ENCODE measurements at places on chromosomes 16 and 17.

DNA sequence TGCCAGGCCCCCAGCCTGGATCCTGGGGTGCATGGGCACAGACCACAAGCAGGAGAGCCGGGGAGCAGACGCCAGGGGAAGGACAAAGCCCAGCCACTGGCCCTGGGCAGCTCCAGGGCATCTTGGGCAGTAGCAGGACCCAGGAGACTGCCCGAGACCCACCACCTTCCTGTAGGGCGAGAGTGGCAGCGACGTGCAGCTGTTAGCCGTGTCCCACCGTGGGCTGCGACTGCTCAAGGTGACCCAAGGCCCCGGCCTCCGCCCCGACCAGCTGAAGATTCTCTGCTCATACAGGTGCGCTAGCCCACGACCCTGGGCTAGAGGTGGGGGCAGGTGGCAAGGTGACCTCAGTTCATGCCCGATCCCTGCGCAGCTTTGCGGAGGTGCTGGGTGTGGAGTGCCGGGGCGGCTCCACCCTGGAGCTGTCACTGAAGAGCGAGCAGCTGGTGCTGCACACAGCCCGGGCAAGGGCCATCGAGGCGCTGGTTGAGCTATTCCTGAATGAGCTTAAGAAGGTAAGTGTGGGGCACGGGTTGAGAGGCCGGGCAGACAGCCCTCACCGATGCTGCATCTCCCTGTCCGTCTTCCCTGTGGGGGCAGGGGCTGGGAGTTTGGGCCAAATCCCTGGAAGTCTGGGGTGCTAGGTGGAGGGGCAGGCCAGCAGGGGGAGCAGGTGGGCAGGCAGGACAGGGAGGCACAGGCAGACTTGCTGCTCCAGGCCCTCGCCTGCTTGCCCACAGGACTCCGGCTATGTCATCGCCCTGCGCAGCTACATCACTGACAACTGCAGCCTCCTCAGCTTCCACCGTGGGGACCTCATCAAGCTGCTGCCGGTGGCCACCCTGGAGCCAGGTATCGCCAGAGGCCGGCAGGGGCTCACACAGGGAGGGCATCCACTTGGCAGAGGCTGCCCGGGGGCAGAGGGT is 13.5 kb upstream of the SMIM5 start:
- no peak for DNase-seq

GRCh38 chr17:33260638-33261037 is 32.5 kb downstream of the ASIC2 start:
- DNase-seq = no peak

DNA sequence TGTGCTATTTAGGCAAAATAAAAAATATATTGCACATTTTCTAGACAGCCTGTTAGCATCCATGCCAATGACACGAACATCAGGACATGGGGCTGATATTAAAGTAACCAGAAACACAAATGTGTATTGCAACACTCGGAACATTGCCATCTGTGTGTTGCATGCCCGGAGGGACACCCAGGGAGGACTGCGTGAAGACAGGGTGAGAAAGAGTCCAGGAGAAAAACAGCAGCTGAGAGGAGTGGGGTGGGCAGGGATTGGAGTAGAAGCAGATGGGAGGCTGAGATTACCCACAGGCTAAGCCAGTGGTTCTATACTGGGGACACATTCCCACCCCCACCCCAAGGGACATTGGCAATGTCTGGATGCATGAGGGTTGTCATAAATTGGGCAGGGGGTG is 114.8 kb downstream of the GRIN2A start:
- no peak for DNase-seq

GRCh38 chr16:8894736-8895334 is 12.7 kb downstream of the LITAFD start:
- DNase-seq = no peak

DNA sequence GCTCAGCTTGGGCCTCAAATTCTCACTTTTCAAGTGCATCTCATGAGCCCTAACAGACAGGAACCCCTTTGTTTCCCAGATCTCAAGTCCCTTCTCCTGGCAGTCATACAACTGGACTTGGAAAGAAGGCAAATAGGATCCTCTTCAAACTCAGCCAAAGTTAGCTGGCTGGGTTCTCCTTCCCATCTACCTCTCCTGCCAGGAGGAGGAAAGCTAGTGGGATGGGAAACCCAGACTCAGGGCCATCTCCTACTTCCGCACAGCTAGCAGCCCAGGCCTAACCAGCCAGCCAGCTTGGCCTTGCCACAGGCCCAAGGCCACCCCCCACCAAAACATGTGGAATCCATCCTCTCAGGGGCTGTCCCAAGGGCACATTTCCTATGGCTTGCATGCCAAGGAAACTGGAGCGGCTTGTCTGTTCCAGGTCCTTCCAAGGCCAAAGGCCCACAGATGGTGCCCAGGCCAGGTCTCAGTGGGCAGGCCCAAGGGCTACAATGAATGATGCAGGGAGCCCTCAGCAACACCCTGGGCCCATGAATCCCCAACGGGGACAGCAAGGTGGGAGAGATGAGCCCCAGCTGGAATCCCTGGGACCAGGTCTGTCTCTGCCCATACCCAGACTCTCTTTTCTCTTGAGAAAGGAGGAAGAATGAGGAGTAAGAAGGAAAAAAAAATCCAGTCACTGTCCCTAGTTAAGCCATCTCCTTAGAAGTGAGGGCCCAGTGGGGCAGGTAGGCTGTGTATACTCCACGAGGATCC is 1.7 kb downstream of the SMARCD2 start:
- no peak for DNase-seq

DNA sequence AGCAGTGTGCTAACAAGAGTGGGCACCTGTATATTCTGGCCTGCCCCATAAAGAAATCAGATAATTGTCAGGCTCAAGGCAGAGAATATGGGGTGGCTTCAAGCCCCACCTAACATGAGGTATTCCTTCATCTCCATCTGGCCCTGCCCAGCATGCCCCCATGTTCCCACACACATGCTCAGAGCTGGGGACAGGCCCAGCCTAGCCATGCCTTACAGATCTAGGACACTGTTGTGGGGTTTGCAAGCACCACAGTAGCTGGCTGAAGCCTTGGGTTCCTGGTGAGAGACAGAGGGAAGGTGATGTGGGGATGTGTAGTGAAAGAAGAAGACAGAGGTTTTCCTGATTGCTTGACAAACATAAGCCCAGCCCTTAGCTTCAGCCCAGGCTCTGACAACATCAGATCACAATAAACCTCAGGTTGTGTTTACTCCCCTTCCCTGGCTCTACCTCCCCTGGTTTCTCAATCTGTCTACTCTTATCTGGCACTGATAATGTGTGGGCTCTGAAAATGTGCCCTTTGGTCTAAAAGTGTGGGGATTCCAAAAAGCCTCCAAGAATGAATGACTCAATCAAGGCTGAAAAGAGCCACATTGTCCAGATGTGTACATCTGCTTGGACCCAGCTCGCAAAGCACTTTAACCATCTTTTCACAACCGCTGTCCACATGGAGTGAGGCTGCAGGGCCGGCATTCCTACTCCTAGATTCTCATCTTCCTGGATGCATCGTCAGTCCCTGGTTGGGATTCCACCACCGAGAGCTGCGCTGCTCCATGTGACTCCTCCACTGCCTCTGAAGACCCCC is 34.4 kb downstream of the CDRT4 start:
- no peak for DNase-seq

- no peak for DNase-seq
These were observed 46.5 kb downstream of the STX8 start for GRCh38 chr17:9529033-9529700.

- no peak for DNase-seq
These were observed 12.6 kb downstream of the SLC5A10 start for GRCh38 chr17:18964550-18964949.

DNA sequence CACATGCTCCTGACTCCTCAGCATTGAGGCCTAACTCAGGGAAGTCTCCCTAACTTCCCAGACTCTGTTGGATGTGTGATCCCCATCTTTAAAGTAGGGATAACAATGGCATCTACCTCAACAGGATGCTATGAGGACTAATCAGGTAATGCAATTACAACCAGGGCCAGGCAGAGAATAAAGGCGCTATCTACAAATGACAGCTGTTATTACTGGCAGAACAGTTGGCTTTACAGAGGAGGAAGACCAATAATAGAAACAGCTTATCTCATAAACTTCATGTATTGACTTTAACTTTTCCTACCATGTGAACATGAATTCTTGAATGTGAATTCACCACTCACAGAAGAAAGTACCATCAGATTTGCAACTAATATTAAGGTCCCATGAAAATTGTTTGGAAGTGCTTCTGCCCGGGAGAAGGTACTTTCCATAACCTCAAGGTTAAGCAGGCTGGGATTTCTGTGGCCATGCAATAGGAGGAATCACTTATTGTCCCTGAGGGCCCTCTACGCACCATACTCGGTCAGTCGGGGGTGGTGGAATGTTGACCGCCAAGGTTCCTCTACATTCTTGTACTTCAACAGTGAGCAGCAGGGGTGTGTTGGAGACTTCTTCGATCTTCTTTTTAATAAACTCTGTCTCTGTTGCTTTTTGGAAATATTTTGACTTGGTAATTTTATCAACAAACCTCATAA is 22.6 kb upstream of the ERN1 start:
- no peak for DNase-seq

All from NCI-H774 (cell line).